Spinal cord (tissue), 10 donors: ENCODE measurements at places on chromosomes 1 and 21.

DNA sequence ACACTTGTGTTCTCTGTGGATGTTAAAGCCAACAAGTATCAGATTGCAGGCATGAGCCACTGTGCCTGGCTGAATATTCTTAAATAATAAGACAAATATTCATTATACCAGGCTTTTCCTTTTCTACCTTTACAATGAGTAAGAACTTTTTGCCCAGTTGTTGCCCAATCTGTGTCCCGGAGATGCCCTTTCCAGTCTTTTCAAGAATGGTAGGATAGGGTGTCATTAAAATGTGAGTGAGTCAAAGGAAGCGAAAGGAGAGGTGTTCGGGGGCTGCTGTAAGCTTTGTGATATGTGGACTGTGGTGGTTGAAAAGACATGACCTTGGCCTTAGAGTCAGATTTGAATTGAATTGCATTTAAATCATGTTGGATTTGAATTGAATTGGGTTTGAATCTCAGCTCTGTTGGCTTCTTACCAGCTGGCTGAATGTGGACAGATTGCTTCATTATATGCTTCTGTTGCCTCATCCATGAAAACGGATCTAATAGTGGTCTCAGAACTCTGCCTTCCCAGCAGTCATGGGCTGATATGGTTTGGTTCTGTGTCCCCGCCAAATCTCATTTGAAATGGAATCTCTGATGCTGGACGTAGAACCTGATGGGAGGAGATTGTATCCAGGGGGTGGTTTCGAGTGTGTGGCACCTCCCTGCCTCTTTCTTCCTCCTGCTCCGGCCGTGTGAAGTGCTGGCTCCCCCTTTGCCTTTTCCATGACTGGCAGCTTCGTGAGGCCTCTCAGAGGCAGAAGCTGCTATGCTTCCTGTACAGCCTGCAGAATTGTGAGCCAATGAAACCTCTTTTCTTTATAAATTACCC, 22.7 kb upstream of the AADACL3 start:
- peak; percentile 41 for DNase-seq

- no peak for DNase-seq
These were observed 8.9 kb upstream of the IL12RB2 start for GRCh38 chr1:67298762-67299161.

DNA sequence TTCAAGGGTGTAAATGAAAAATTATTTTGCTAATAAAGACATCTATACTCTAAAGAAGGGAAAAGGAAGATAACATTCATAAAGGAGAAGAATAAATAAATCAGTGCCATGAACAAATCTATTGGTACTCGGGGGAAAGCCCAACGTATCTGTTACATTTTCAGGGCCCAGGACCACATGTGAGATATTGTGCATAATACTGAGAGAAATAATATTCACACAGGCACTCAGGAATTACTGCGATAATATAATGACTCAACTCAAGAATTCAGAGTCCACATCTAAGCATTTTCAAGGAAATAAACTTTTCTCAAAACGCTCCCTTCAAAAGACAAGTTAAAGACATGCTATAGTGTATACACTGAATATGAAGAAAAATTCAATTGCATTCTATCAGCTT, 108.8 kb downstream of the SMYD2 start:
- DNase-seq, result no peak

DNA sequence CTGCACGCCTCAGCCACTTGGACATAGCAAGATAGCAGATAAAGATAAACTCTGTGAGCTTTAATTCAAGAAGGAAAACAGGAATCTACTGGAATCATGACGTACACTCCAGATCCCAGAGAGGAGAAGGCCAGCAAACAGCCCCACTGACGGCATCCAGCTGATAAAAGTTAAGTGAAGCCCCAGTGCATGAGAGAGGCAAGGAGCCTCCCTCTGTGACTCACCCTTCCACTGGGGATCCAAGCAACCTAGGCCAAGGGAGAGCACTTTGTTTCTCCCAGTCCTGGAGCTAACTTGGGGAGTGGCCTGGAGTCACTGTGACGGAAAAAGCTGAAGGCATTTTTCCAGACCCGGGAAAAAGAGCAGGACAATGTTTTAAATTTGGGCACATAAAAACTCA, 270.0 kb downstream of the AKT3 start:
- no peak for DNase-seq

- no peak for DNase-seq
These were observed 69.8 kb upstream of the ATP5PO start for GRCh38 chr21:33985117-33986050.

- no peak for DNase-seq
These were observed 273.3 kb downstream of the DUSP10 start for GRCh38 chr1:221468546-221468945.

GRCh38 chr1:77446841-77447555, 165.2 kb downstream of the AK5 start:
- DNase-seq, result no peak

GRCh38 chr21:34091032-34091431, 17.7 kb downstream of the MRPS6 start:
- DNase-seq, result no peak

- no peak for DNase-seq
These were observed 100.4 kb upstream of the USH2A start for GRCh38 chr1:216523449-216524190.

DNA sequence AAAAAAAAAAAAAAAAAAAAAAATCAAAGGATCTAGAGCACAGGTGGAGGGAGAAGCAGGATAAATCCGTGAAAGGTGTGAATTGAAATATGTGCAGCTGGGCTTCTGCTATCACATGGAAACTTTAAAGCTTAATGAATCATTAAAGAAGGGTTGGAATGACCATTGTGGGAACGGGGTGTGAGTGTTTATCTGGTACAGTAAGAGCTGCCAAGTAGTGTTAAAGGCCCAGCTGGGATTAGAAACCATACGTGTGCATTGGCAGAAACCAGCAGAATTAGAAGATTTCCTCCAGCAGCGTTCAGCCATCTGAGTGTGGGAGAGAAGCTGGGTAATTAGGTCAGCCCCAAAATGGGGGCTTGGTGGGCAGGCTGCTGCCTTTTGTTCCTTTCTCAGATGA, 13.5 kb downstream of the FALEC start:
- no peak for DNase-seq

DNA sequence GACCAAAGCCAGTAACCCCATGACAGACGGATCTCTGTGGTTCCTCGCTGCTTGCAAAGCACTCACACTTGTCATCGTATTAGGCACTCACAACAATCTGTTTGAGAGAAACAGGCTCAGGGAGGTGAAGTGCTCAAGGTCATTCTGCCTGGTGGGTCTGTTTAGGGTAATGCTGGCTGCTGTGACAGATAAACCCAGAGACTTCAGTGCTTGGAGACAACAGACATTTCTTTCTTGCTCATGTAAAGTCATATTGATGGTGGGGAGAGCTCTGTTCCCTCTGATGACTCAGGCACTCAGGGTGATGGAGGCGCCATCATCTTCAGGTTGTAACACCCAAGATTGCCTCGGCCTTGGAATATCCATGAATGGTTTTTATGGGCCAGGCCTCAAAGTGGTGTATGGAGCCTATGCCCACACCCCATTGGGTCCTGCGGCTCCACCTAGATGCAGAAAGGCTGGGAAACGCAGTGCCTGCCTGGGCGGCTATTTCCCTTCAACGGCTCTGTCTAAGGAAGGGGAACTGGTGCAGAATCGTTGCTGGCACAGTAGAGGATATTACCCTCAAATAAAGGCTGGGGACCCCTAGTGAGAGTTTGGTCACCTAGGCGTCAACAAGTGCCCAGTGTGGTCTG, 71.6 kb upstream of the SELENON start:
- DNase-seq, result no peak

- peak; percentile 31 for DNase-seq
These were observed 140.5 kb downstream of the TIAM1 start for GRCh38 chr21:31203431-31204054.

DNA sequence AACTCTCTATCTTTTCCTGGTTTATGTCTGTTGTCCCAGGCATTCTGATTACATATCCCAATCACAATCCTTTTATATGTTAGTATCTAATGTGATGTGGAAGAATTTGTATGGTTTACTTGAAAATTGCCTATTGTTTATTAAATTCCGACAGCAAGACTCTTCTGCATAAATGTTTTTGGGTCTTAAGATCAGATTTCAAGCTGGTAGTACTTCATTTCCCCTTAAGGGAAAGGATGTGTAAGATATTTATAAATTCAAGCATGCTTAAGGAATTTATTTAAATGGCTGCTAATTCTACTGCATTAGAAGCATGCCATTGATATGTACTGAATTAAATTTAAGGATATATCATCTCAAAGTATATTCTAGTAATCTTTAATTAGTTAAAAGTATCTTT, 20.4 kb upstream of the GPR88 start:
- no peak for DNase-seq

DNA sequence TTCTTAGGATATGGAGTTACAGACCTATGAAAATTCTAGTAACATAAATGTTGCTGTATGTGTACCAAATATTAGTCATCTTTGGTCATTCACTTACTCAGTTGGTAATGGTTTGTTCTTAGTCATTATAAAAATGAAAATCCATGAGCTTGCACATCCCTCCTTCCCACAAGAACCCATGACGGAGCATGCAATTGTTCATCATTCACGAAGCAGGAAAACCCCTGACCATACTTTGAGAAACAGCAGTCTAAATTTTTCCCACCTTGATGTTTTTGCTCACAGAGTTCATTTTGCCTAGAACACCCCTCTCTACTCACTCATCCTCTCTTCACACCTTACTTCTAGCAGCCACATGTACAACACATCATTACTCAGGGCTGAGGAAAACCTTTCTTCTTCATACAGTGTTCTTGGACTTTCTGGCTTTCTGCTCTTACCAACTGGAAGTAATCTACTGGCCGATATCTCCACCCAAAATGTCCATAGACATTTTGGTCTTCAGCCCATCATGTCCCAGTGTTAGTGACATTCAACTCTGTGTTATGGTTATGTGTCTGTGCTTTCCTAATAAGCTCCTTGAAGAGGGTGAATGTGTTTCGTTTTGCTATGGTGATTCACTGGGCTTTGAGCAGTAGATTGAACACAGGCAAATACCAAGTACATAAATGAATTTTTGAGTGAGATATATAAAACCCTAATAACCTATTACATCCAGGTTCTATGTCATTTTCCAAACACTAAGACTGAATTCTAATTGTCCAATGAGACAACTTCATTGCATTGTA, 189.9 kb downstream of the ZC3H11B start:
- DNase-seq, result no peak

GRCh38 chr1:7608628-7609305, 162.3 kb upstream of the VAMP3 start:
- DNase-seq, result no peak

GRCh38 chr1:77652268-77652667, 30.2 kb downstream of the ZZZ3 start:
- no peak for DNase-seq

- no peak for DNase-seq
These were observed 8.3 kb downstream of the CDKN2C start for GRCh38 chr1:50978144-50978851.

- DNase-seq, result no peak
These were observed 25.4 kb downstream of the PLA2G4A start for GRCh38 chr1:186854102-186854501.

DNA sequence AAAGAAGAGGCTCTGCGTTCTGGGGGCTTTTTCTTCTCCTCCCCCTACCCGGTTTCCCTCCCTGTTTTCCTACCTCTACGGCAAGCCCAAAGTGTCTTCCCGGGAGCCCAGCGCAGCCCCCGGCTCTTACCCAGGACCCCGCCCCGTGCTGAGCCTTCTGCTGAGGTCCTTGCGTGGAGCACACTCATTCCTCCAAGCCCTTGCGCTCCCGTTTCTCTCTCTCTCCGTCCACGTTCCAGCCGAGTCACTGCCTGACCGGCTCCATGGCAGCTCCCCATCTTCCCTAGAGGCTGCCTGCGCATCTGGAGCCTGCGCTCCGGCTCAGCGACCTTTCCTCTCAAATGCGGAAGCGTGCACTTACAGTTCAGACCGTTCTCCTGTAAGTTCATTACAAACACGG, 24.9 kb upstream of the PDXK start:
- no peak for DNase-seq

DNA sequence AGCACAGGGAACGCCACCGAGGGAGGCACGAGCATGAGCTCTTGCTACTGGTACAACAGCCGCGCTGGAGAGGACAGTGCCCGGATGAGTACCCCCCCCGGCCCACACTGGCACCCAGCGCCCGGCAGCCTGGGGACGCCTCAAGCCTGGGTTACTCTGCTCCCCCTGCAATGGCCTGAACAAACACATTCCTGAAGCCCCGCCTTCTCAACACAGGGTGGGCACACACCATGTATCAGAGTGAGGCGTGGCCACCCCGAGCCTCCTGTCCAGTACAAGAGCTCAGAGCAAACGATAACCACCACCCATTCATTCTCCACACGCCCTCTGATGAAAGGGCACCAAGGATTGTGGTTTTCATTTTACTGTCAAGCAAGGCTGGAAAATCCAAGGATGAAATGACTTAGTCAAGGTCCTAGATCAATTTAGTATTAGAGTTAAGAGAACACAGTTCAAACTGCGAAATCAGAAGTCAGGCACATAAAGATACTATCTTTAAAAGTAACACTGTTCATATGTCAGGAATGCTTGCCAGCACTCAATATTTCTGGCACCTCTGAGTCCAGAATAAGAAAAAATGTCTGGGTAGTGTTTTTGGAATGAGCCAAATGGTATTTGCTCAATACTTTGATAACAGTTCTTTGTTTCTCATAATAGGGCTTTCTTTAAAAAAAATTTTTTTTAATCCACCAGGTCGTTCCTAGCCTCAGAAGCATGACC, 22.0 kb downstream of the UBE2G2 start:
- no peak for DNase-seq

DNA sequence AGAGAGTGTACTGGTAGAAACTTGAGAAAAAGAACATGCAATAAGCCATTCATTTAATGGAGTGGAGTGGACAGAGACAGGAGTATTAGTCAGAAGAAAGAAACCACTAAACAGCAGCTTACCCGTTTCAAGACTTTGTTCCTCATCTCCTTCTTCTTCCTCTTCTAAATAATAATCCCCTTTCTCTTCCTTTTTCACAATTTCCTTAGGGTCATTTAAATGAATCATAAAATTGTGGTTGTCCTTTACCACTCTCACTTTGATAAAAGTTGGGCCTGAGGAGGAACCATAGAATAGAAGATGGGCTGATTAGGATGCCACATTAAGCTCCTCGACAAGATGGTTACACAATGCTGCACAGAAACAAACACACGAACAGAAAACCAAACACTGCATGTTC, 109.6 kb downstream of the WDR3 start:
- no peak for DNase-seq
